Breast epithelium (tissue), 4 donors: ENCODE measurements at places on chromosomes 12 and 14. TPM values are rescaled to one million over a fixed set of nuclear protein-coding genes. Genes with fewer than 3 reads are reported as not detected.

- H3K4me1 ChIP-seq = no peaks in the 10 kb centered on the region
- no peaks in the 10 kb centered on the region for H3K36me3 ChIP-seq
- H3K27me3 ChIP-seq = no peaks in the 10 kb centered on the region
- DNase-seq = no peak
- no peak overlapping the region for H3K4me3 ChIP-seq
Measured at GRCh38 chr12:30811966-30812365, 57.2 kb upstream of the CAPRIN2 start.

GRCh38 chr12:32483499-32483898 is 84.1 kb downstream of the FGD4 start:
- H3K4me3 ChIP-seq = no peak overlapping the region
- DNase-seq = no peak
- H3K27me3 ChIP-seq = no peaks in the 10 kb centered on the region
- no peak overlapping the region for H3K27ac ChIP-seq
- H3K36me3 ChIP-seq = no peaks in the 10 kb centered on the region

DNA sequence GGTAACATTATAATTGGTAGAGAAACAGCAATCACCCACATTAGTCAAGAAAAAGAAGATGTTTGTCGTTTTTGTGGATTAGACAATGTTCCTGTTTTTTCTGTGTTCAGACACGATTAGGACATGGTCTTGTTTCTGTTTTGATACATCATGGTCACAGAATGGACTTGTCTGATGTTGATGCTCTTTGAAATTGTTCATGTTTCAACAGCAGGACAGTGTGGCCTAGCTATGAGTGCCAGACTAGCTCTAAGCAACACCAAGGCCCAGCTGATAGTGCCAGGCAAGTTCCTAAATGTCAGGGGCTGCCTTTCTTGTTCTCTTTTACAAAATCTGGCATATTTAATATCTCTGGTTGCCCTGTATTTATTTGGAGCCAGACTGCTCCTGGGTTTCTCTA is 40.9 kb upstream of the TOMM20L start:
- DNase-seq = no peak
- H3K27me3 ChIP-seq = no peaks in the 10 kb centered on the region
- peaks cover 4% of the 10 kb centered on the region for H3K36me3 ChIP-seq
- no peak overlapping the region for H3K4me3 ChIP-seq
- H3K4me1 ChIP-seq = no peaks in the 10 kb centered on the region
- H3K27ac ChIP-seq = no peak overlapping the region

The TPPP2 gene
- not detected for total RNA-seq

DNA sequence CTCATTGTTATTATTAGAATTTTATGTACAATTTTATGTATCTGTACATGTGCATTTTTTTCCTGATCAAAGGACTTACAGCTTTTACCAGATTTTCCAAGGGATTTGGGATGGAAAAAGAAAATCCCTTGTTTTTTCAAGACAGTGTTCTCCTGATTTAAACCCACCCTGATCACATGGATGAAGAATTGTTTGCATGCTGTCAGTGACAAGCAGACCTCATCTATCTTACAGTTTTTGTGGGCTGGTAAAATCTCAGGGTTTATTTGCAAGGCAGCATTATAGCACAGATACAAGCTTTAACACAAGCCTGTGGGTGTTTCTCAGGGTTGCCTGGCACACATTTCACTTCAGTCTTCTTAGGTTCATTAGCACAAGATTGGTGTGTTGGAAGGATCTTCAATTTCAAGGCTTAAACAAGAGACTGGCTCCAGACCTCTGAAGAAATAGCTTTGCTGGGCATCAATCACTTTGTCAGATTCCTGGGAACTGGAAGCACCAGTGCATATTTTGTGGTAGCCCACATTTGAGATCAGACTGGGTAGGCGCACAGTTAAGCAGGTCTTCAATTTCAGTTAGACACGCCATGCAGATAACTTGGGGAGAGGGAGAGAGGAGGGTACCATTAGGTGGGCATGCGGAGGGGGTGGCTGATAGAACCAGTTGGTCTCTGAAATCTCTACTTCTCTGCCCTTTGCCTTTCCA is 118.0 kb downstream of the TBX5 start:
- H3K4me3 ChIP-seq = no peak overlapping the region
- no peaks in the 10 kb centered on the region for H3K4me1 ChIP-seq
- peaks cover 8% of the 10 kb centered on the region for H3K27me3 ChIP-seq
- no peaks in the 10 kb centered on the region for H3K36me3 ChIP-seq
- no peak overlapping the region for H3K27ac ChIP-seq
